Activated naive CD8-positive, alpha-beta T cell treated with anti-CD3 and anti-CD28 coated beads, Interleukin-2, amount 50 U/mL, for 16 hours (primary cell): ENCODE measurements at places on chromosomes 1 and 21.

GRCh38 chr1:56580771-56581170, 1.4 kb upstream of the PLPP3 start:
- DNase-seq = no peak

GRCh38 chr1:245582026-245582425, 427.2 kb downstream of the KIF26B start:
- no peak for DNase-seq

DNA sequence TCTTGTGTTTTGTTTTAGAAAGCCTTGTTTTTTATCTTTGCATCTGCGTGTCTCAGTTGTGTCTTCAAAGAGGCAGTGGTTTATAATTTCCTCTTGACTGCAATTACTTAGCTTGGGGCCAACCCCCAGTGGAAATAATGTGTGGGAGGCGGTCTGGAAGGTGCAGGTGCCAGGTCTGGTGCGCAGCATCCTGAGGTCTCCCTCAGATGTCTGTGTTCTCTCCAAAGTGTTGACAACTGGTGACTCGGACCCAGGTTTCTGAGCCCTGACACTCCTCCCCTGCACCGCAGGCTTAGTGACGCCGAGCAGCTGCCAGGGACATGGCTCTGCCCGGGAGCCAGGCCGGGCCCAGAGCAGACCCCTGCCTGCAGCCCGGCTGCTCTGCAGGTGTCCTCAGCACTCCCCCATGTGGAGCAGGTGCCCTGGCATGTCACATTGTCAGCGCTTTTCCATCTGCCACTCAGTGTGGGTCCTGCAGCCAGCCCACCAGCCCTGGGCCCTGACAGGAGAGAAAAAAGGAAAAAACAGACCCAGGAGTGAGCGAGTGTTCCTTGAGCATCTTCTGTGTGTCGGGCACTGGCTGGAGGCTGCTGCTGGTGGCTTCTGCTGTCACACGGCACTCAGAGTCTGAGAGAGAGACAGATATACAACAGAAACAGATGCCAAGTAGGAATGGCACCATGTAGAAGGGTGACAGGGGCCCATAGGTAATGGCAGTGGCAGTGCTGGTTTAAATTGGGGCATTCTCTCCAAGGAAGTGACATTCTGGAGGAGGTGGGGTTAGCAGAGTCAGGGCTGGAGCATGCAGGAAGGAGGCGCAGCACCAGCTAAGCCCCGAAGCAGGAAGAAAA, 24.8 kb upstream of the SELENON start:
- peak; percentile 81 for DNase-seq

DNA sequence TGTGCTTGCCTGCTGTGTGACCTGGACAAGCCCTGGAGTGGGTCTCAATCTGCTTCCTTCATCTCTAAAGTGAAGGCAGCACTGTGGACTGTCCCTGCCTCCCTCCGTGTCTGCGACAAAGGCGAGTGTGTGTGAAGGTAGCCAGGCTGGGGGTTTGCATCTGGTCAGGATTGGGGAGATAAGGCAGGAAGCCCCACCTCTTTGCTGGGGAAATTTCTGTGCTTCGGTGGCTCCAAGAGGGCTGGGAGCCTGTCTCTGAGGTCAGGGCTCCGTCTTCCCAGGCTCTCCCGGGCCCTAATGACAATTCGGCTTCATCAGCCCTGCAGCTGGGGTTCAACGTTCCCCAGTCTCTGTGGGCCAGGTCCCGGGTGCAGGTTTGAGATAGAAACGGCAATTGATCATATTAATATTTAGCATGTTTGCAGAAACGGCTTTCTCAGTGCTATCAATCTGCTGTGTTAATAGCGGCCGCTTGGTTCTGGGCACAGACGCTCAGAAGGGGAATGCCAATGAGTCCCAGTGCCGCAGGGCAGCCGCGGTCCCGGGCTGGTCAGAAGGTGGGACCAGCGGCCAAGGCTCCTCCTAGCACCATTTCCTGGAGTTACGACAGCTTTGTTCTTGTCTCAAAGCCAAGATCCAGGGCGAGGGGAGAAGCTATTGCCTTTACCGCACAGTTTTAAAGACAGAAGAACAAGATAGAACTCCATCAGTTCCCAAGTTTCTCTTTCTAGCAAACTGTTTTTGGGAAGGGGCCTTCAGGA, 105.7 kb downstream of the PRDM16 start:
- no peak for DNase-seq

- no peak for DNase-seq
Measured at GRCh38 chr1:94713472-94714141, 106.5 kb upstream of the SLC44A3 start.

GRCh38 chr1:10779201-10779600, 17.2 kb downstream of the CASZ1 start:
- no peak for DNase-seq

DNA sequence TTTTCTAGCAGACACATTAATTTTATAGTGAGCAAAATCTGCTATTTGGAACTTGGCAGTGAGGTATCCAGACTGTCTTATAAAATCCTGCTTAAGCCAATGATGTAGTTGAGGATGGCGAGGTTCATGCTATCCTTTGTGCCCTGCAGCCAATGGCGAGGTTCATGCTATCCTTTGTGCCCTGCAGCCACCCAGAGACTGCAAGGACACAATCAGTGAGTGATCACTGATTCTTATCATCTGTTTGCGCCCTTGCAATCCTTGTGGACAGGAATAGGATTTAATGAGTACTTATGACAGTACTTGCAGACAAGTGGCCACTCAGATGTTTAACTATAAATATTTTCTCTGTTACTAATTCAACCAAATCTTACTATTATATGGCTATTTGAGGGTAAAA, 112.6 kb downstream of the EIF4G3 start:
- DNase-seq = no peak

GRCh38 chr1:66374561-66375111, 159.3 kb upstream of the SGIP1 start:
- DNase-seq = no peak

GRCh38 chr1:101193733-101194169, 43.1 kb upstream of the S1PR1 start:
- DNase-seq = no peak

DNA sequence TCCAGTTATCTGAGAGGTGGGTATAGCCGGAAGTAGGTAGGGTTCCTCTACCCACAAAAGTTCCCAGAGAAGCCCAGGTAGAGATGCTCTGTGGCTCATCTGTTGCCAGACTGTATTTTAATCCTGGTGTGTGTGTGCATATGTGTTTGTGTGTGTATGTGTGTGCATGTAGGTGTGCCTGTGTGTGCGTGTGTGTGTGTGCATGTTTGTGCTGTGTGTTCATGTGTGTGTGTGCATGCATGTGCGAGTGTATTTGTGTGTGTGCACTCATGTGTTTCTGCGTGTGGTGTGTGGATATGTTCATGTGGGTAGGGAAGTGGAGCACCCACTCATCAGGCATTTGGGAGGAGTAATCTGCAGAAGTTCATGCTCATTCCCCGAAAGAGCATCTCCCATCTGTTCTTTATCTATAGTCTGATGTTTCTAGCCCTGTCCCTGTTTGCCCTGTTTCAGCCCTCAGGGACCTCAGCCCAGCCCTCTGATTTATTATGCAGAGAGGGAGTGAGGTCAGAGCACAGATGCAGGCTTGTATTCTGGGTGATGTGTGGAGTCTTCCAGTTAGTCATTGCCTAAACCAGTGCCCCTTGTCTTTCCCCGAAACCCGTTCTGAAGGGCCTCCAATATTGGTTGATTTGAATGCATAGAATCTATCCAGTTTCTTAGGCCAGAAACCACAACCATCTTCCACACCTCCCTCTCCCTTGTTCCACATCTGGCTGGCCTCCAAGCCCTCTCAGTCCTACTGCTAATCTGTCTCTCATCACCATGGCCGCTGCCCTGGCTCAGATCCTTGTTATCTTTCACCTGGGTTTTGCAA, 69.1 kb downstream of the DISC1 start:
- no peak for DNase-seq

DNA sequence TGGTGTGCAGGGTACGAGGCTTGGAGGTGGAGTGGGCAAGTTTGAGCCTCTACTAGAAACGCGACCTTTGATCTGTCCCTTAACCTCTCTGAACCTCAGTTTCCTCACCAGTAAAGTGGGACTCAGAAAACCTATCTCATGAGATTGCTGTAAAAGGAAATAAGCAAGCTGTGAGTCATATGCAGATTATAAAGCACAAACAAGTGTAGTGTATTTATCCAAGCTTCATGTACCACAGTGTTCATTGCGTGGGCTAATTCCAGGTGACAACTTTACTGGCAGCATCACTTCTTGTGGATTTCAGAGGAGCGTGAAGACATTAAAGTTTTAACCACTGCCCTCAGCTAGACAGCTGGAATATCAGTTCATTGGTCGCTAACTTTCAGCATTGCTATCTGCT, 44.4 kb downstream of the ZNF697 start:
- no peak for DNase-seq

GRCh38 chr1:207878939-207879338, 32.0 kb downstream of the CD34 start:
- no peak for DNase-seq

DNA sequence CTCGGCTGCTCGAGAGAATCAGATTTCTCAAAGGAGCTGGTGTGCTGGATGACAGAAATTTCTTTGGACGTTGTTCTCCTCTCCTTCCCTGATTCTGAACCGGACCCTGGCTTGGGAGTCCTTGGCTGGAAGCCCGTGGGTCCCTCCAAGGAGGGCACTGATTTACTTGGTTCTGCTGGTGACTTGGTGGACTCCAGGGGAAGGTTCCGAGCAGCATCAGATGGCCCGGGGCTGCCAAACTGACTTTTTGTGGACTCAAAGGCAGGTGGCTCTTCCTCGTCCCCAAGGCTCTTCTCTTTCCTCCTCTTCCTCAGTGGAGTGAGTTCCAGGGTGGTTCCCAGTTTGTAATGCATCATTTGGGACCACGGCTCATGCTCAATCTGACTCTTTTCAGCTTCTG, 97.9 kb upstream of the EDN2 start:
- no peak for DNase-seq

GRCh38 chr21:24939291-24939690, 668.0 kb downstream of the MRPL39 start:
- no peak for DNase-seq

DNA sequence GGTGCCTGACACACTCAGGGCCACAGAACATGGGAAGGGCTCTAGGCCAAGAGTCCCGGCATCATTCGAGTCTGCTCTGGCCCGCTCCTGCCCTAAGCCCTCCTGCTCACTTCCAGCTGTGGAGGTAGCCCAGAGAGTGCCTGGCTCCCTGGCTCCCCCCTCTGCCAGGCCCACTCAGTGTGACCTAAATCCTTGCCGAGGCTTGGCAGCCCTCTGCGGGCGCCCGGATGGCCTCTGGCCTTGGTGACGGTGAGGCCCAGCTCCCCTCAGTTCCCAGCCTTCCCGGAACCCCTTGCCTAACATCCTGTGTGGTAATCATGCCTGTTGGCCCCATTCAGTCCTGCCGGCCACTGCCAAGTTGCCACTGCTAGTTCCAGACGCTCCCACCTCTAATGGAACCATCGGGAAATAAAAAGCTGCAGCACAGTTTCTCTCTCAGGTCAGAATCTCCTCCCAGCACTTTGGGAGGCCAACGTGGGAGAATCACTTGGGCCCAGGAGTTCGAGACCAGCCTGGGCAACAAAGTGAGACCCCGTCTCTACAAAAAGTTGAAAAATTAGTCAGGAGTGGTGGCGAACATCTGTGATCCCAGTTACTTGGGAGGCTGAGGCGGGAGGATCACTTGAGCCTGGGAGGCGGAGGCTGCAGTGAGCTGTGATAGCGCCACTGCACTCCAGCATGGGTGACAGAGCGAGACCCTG, 1.2 kb upstream of the H6PD start:
- no peak for DNase-seq

DNA sequence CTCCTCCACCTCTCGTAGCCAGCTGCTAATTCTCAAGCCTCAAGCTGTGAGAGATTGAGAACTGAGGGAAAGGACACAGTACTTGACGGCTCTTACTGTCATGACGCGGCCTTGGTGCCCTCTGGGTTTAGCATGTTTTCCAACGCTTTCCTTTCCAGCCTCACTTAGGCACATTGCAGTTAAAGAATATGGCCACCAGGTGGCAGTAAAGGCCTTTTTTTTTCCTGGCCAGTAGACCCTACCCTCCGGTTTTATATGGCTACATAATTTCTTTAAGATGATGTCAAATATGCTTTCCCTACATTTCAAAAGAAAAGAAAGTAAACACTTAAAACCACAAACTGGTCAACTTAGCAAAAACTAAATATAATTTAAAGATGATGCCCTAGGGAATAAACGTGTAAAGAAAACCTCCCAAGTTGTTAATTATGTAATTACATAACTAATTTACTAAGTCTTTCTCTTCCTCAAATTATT, 56.8 kb upstream of the PRDX6 start:
- peak; percentile 21 for DNase-seq
